ENCODE measurements at places on chromosomes 7 and 10.

DNA sequence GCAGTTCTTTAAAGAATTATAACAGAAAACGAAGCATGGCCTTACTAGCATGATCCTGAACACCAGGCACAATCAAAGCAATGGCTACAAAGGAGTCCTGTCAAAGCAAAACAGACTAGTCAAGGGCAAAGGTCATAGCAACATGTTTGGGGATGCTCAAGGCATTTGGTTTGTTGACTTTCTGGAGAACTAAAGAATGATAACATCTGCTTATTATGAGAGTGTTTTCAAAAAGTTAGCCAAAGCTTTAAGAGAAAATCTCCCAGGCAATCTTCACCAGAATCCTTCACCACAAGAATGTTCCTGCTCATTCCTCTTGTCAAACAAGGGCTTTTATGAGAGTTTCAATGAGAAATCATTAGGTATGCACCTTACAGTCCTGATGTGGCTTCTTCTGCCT, 95.1 kb upstream of the CPXM2 start:
- DNase-seq = no peak

- DNase-seq = no peak
Observed at GRCh38 chr10:48522011-48522765, 82.7 kb downstream of the ARHGAP22 start.

DNA sequence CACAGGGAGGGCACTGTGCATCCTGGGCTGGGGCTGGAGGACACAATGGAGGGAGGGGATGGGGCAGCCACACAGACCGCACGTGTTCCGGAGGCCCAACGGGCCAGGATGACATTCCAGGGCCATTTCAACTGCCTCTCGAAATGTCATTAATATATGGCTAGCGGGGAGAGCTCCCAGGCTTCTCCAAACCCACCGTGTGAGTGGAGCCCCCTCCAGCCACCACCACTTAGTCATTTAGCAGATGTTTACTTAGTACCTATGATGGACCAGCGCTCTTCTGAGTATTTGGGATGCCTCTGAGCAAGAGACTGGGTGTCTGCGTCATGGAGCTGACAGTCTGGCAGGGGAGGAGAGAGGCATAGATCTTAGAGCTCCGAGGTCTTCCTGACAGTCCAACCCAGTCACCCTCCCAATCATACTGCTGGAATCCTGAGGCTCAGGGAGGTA, 107.3 kb downstream of the ZMIZ1 start:
- no peak for DNase-seq

DNA sequence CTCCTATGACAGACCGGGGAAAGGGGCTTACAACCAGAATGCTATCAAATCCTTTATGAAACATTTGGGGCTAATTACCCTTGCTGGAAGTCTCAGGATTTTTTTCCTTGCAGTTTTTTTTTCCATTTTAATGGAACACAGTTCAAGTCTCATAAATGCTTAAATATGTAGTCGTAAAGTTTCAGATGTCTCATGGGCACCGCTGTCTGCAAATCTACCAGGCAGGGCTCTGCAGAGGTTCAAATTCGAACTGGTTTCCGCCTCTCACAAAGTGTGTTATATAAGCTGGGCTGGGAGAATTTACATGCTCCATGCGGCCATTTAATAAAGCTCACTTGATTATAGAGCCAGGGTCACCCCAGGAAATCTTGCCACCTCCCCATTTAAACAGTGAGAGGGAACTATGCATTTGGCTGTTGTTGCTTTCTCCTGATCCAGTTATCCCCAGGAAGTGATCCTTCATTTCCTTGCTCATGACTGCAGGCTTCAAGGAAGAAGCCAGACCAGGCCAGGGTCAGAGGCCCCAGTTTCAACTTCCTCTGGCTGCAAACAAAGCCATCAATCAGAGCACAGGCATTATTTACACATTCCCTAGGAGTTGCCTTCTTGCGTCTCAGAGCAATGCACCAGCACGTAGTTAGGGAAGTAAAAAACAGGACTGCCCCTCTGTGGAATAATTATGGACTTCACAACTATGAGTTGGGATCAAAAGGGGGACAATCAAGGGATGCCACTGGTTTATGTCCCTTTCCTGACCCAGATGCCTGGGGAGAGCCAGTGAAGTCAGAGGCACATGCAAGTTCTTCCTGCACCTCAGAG, 358.8 kb downstream of the PRPF18 start:
- no peak for DNase-seq

- no peak for DNase-seq
Observed at GRCh38 chr7:82152858-82153257, 290.7 kb downstream of the CACNA2D1 start.

DNA sequence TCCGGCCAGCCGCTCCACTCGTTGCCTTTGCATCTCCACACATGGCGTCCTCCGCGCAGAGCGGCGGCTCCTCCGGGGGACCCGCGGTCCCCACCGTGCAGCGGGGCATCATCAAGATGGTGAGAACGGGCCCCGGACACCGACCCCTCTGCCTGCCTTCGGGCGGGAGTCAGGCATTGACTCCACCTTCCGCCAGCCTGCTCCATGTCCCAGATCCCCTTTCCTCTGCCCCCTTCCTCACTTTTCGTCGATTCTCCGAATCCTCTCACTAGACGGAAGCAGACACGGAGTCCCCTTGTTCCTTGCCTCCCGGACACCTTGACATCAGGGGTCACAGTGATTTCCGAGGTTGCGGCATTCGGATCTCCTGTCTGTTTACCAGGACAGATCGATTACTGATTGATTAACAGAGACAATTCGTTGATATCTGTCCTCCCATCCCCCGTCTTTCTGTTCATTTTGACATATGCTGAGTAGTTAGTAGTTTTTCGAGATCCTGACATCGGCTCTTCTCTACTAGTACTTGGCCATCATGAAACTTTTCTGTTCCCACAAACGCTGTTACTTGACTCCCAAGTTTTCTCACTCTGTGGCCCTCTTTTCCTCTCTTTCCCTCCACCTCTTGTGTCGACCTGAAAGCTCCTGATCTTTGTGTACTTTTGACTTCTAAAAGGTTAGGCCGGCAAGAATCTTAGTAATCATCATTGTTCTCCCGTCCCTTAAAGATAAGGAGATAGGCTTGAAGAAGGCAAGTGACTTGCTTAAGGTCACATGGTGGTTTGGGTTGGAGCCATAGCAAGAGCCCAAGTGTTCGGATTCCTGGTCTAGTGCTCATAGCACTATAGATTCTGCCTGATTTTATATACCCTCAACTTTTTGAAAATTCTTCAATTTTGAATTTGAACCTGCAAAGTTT, 597 bp downstream of the SND1 start:
- no peak for DNase-seq

- no peak for DNase-seq
Observed at GRCh38 chr10:34415039-34415438, 400.1 kb downstream of the PARD3 start.

DNA sequence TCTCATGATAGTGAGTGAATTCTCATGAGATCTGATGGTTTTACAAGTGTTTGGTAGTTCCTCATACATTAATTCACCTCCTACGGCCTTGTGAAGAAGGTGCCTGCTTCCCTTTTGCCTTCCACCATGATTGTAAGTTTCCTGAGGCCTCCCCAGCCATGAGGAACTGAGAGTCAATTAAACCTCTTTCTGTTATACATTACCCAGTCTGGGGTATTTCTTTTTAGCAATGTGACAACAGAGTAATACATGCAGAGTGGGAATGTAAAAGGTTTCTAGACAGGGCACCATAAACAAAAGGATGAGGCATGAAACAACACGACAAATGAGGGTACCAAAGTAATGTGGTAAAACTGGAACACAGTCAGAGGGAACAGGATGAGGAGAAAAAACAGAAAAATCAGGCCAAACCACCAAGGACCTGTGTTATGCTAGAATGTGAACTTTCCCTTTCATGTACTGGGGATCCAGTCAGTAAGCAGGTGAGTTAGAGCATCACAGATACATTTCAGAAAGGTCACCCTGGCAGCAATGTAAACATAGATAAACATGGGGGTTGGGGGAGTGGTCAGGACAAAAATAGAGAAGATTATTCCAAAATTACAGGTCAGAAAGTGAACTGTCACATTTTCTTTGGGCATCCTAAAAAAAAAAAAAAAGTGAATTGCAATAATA, 31.9 kb downstream of the ANKRD26 start:
- no peak for DNase-seq

GRCh38 chr7:20797462-20798080, 10.9 kb upstream of the SP8 start:
- no peak for DNase-seq

DNA sequence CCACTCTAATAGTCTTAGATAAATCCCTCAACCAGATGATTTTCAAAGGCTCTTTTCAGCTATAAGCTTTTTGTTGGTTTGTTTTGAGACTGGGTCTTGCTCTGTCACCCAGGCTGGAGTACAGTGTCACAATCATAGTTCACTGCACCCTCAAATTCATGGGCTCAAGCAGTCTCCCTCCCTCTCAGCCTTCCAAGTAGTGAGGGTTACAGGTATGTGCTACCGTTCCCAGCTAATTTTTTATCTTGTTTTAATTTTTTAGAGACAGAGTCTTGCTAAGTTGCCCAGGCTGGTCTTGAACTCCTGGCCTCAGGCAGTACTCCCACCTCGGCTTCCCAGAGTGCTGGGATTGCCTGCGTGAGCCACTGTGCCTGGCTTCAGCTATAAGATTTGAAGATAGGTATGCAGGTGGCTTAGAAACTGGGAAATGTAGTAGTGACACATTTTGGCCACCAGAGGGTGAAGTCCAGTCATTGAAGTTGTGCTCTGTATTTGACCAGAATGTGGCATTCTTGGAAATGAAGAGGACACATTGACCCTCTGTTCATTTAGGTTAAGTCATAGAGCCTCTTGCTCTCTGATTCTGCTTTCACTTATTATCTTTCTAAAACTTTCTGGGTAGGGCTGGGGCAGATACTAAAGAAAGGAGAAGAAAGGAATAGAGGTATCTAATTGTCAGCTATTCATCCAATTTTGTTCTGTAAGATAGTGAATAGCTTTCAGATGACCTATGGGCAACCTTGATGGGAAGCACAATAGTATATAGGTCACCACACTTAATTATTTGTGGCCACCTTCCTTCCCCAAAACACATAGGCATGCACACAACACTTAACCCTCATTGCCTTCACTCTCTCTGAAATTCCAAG, 36.0 kb downstream of the R3HCC1L start:
- no peak for DNase-seq

DNA sequence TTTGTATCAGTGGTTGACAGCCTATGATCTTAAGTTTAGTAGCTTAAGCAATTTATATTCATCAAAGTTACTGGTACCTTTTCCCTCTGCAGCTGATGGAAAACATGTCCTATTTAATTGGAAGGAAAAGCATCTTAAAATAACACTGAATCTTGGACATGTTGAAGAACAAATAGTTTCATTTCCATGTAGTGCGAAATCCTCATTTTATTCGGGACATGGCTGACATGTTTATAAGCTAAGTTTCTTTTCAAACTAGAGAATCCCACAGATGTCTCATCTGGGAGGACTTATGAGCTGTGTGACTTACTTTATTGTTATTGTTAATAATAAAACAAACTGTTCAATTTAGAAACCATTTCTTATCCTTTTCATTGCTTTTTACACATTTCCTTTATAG, 461.0 kb downstream of the SUGCT start:
- DNase-seq = no peak

- DNase-seq = no peak
Observed at GRCh38 chr7:17741426-17741825, 198.9 kb downstream of the SNX13 start.

DNA sequence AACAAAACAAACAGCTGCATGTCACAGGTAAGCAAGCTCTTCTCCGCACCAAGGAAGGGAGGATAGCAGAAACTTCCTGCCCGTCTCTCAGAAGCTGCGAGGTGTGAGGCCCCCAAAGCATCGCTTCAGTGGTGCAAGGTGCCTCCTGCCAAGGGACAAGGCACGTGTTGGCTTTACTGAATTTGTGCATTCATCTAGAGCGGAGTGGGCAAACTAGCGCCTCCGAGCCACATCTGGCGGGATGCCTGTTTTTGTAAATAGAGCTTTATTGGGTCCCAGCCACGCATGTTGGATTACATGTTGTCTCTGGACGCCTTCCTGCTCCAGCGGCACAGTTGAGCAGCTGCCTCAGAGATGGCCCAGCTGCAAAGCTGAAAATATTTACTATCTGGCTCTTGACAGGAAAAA, 27.7 kb downstream of the PHYH start:
- peak; percentile 62 for DNase-seq

GRCh38 chr10:110641256-110641655, 2.9 kb upstream of the RBM20 start:
- no peak for DNase-seq

GRCh38 chr7:27122077-27122910, 8.3 kb downstream of the HOXA4 start:
- DNase-seq = no peak

GRCh38 chr10:21079330-21079658, 182.2 kb upstream of the NEBL start:
- DNase-seq = no peak

- no peak for DNase-seq
Observed at GRCh38 chr10:11823989-11824346, 812 bp downstream of the PROSER2 start.

DNA sequence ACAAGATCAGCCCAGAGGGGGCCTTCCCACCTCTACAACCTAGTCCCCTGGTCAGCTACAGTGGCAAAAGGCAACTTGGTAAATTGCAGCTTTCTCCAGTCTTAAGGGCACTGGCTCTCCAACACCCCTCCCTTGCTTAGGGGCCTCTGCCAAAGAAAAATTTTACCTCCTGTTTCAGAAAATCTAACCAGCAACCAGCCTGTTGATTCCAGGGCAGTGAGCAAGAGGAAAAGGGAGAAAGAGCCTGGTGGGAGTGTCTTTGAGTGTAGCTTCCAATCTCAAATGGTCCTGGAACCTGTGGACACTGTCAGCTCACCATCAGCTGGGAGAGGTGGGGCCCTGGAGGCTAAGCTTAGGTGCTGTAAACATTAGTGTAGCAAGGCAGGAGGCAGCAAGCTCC, 22.9 kb downstream of the ACTR1A start:
- DNase-seq = no peak

DNA sequence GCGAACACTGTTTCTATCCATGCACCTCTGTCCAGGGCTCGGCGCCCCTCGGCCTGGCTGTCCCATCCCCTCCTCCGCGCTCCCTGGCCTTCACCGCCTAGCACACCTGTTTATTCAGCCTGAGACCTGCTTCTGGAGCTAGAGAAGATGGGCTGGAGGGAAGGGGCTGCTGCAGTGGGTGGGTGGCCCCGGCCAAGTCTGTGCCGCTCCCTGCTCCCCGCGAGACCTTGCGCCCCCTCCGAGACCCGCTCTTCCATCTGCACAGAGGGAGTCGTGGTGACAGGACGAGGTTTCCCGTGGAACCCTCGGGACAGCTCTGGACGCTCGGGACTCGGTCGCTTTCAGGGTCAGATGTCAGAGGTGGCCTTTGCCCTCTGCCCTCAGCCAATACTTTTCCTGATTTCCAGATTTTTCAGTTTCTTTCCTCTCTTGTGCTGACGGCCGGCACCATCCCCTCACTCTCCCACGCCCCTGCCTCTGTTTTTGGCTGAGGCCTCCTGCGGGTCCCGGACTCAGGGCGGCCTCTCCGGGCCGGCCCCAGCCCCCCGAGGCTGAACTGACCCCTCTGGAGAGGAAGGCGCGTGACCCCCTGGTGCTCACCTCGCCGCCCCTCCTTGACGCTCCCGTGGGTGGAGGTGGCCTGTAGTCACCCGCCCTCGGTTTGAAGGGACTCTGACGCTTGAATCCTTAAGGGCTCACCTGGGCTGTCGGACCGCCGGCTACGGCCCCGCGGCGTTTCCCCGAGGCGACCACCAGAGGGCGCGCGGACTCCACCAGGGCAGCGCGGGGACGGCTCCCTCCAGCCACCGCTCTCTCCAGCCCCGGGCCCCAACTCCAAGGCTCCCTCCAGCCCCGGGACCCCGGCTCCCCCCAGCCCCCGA, 15.6 kb downstream of the SHH start:
- DNase-seq = no peak

- DNase-seq = no peak
Observed at GRCh38 chr10:35696392-35697287, 54.5 kb upstream of the FZD8 start.

GRCh38 chr7:80895056-80895455, 23.8 kb downstream of the SEMA3C start:
- DNase-seq = no peak

All from occipital lobe (tissue), 3 donors.